ENCODE measurements at places on chromosomes 12 and 14.
A peak's percentile ranks its signal among the peaks of the same experiment; 100 is the strongest.

GRCh38 chr14:71103662-71104484, 196.6 kb downstream of the PCNX1 start:
- DNase-seq, result peak; percentile 67

GRCh38 chr14:66735853-66736252, 227.9 kb downstream of the GPHN start:
- DNase-seq, result no peak

DNA sequence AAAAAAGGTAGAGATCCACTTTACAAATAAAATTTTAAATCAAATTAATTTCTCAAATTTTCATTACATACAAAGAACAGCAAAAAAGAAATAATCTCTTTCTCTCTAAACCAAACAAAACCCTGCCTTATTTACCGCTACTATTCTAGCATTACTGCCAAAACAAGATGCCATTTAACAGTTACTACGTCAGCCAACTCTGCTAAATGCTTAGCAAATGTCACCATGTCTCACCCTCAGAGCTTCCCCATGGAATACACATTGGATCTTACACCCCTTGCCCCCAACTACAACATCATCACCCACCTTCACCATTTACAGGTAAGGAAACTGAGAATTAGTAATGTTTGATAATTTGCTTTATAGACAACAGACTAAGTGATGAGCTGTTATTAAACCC, 23.0 kb upstream of the NR2C1 start:
- DNase-seq, result no peak

GRCh38 chr12:132030367-132031038, 80.8 kb downstream of the EP400 start:
- no peak for DNase-seq

- DNase-seq, result no peak
These were observed 1.5 kb upstream of the STRAP start for GRCh38 chr12:15880721-15881120.

- DNase-seq, result no peak
These were observed 55.1 kb downstream of the TTLL5 start for GRCh38 chr14:75715926-75716780.

DNA sequence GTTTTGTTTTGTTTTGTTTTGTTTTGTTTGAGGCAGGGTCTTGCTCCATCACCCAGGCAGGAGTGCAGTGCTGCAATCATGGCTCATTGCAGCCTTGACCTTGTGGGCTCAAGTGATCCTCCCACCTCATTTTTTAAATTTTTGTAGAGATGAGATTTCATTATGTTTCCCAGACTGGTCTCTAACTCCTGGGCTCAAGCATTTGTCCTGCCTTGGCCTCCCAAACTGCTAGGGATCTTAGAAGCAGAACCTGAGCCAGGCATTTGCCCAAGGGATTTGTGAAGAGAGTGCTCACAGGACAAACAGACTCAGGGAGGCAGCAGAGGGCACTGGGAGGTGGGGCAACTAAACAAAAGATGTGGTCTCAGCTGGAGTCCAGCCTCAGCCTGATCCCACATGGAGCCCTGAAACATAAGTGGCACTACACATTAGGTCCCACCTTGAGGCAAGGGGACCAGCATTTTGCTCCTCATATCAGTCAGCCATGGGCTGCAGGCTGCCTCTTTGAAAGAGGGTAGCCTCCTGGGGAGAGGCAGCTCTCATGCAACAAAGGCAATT, 86.2 kb upstream of the CMKLR1 start:
- DNase-seq, result no peak

GRCh38 chr12:132429602-132429945, 60.4 kb upstream of the FBRSL1 start:
- DNase-seq, result no peak

DNA sequence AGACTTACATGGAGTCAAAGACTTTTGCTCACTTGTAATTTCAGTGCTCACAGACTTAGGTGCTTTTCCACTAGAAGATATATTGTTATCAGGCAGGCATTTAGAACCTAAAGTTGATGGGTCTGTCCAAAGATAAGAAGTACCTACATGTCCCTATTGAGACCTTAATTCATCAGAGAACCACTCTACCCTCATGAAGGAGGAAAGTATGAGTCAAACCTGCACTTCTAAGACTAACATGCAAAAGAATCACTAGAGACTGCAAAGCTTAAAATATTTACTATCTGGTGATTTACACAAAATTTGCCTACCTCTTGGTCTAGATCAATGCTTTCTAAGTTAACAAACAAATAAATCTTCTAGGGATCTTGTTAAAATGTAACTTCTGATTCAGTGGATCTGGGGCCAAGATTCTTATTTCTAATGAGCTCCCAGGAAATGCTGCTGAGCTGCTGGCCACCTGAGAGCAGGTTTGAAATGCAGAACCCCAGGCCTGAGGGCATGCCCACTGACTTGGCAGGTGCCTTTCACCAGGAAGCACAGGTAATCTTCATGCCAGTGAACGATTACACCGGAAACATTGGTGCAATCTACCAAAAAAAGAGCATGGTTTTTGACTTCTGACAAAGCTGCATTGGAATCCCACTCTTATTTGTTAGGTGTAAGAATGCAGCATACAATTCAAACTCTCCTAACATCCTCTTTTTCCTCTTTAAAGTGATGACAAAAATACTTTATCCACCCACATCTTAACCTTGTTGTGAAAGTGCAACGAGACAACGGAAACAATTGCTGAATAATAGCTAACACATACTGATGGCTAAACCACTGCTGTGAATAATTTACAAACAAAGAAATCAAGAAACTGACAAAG, 214.2 kb downstream of the ADAMTS20 start:
- DNase-seq, result peak; percentile 11

- no peak for DNase-seq
These were observed 12.1 kb upstream of the PNMA1 start for GRCh38 chr14:73726025-73726961.

DNA sequence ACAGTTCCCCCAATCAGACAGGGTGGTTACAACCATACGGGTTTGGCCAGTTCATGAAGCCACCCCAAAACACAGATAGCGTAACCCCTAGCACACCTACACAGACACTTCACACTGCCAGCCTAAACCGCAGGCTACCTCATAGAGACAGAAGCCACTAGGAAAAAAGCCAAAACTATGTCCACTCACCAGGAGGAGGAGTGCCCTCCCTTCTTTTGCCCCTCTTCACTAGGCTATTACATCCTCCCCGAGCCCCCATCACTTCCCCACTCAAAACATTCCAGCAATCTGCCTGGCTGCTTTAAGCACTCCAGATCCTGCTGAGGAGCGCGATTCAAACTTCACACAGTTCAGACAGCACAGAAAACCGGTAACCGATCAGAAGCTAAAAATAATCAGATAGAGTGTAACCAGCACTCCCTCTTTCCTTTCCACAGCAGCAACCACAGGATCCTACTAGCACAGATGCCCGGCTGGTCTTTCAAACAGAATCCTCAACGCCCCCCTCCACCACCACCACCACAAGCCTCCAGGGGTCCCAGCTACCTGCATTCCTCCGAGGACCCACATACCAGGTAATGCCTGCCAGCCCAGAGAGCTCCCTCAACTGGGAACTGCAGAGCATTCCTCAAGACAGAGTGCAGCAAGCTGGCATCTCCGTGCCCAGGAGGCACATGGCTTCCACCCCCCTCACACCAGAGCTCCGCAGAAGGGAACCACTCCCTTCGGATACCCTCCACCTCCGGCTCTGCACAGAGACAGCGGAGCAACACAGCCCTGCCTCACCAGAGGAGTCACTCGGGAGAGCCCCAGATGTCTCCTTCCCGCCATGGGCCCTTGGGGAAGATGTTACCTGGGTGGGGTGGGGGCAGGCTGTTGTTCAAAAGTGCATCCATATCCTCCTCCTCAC, 1.5 kb downstream of the CHD4 start:
- DNase-seq, result peak; percentile 23

- no peak for DNase-seq
These were observed 101.7 kb downstream of the KIF21A start for GRCh38 chr12:39341179-39341578.

GRCh38 chr14:54747616-54748015, 155.0 kb downstream of the GCH1 start:
- no peak for DNase-seq

GRCh38 chr14:91310606-91311283, 66.2 kb upstream of the GPR68 start:
- DNase-seq, result no peak

GRCh38 chr14:78491048-78491447, 320.9 kb downstream of the NRXN3 start:
- no peak for DNase-seq

GRCh38 chr14:69342928-69343525, 55.1 kb downstream of the ERH start:
- DNase-seq, result no peak

DNA sequence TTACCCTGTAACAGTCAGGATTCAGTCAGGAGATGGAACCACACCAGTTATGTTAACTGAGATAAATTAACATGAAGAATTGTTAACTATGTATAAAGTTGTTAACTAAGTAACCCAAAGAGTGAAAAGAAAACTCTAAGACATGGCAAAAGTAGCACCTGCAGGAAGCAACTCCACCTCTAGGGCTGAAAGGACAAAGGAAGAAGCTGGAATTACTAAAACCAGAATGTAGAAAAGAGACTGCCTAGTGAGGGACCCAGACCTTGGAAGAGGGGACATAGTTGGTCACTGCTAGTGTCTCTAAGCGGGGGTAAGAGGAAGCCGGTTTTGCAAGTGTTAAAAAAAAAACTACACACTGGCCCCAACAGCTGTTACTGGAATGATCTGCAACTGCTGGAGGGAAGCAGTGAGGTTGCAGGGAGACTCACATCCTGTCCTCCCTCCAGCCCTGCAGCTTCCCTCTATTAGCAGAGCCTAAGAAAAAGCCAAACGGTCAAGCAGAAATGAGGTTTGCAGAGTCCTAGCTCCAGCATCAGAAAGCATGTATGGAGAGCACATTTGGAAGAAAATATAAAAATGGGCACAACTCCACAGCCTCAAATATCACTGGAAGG, 39.8 kb downstream of the GPR135 start:
- DNase-seq, result peak; percentile 32

DNA sequence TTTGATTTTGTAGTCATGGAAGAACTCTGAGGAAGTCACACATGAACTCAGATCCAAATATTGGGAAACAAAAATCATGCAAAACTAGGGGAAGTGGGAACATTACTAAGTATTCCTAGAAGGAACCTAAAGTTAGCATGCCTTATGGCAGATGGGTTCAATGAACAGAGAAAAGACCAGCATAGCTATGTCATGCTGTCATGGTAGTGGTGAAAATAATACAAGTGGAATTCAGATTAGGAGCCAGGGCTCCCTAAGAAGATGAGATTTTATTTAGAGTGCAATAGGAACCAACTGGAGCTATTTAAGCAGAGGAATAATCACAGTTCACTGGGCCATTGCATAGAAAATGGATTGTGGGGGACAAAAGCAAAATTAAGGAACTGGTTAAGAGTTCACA, 134.0 kb downstream of the DIO2 start:
- no peak for DNase-seq

DNA sequence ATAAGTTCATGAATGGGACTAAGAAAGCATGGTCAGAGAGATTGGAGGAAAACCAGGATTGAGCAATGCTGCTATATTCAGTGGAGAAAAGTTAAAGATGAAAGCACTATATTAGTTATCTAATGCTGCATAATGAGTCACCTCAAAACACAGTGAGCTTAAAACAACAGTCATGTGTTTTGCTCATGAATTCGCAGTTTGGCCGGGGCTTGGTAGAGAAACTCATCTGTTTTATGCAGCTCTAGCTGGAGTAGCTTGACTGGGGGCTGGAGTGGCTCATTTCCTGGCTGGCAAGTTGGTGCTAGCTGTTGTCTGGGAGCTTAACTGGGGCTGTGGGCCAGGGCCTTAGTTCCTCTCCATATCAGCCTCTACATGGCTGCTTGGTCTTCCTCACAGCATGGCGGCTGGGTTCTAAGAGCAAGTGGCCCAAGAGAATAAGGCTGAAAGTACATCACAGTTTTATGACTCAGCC, 90.1 kb downstream of the ADCK1 start:
- DNase-seq, result no peak

DNA sequence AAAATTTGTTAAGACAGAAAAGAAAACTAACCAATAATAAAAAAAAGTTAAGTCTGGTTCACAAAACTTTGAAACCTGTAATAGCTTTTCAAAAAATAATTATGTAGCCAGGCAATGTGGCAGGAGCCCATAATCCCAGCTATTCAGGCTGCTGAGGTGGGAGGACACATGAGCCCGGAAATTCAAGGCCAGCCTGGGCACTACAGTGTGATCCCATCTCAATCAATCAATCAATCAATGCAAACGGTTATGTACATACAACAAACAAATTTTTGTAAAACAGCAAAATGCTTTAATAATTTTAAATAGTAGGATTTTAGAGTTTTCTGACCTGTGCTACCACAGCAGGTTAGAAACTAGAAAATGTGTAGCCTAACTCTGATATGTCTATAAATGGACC, 152.4 kb downstream of the MED13L start:
- DNase-seq, result no peak

DNA sequence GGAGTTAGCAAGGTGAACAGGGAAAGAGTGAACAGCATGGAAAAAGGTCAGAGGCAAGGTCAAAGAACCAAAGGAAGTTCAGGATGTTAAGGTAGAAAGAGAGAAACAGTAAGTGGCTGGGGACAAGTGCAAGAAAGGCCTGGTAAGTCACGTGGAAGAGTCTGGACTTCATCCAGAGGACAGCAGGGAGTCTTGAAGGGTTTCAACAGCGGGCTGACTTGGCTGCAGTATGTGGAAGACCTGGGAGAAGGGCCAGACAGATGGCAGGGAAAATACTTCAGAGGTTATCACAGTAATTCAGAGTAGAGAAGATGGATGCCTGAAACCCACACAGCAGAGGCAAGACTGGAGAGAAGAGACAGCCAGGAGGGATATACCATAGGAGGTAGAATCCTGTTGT, 34.0 kb downstream of the CIT start:
- no peak for DNase-seq

DNA sequence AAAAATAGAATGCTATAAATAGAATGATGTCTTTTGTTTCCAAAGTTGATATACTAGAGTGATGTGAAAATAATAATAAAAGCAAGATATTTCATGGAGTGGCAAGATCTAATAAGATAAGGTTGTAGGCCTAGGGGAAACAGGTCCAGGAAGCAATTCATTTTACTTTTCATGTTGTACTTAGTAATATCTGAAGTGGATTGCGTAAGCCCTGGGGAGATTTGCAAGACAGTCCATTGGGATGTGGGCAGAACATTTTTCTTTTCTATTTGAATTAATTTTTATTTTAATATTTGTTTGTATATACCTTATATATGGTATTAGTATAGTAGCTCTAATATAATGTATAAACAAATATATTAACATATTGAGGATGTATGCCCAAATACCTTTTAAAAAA, 7.5 kb downstream of the NUBPL start:
- DNase-seq, result no peak

DNA sequence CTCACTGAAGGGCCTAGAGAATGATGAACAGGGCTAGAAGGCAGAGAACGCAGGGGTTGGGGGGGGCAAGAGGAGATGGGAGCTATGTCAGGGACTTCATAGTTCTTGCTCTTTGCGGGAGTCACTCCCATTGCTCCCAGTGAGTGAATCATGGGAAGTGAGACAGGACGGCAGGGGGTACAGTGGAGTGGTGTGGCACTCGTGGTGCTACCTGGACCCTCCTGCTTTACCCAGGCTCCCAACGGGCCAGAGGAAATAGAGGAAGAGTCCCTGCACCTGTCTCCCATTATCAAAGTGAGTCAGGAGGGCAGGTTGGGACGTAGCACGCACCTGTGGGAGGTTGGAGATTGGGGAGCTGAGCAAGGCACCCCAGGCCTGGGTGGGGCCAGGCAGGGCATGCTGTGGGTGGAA, 1.3 kb upstream of the KRT8 start:
- DNase-seq, result no peak

- no peak for DNase-seq
These were observed 113.2 kb downstream of the DPF3 start for GRCh38 chr14:72780751-72781150.

GRCh38 chr12:120762086-120762485, 36.5 kb downstream of the ACADS start:
- no peak for DNase-seq

All from inflammatory macrophage (primary cell).